ENCODE measurements at places on chromosomes 5 and 9. TPM values are rescaled to one million over a fixed set of nuclear protein-coding genes. Genes with fewer than 3 reads are reported as not detected.

HBEGF gene
- total RNA-seq = 10.1 TPM

DNA sequence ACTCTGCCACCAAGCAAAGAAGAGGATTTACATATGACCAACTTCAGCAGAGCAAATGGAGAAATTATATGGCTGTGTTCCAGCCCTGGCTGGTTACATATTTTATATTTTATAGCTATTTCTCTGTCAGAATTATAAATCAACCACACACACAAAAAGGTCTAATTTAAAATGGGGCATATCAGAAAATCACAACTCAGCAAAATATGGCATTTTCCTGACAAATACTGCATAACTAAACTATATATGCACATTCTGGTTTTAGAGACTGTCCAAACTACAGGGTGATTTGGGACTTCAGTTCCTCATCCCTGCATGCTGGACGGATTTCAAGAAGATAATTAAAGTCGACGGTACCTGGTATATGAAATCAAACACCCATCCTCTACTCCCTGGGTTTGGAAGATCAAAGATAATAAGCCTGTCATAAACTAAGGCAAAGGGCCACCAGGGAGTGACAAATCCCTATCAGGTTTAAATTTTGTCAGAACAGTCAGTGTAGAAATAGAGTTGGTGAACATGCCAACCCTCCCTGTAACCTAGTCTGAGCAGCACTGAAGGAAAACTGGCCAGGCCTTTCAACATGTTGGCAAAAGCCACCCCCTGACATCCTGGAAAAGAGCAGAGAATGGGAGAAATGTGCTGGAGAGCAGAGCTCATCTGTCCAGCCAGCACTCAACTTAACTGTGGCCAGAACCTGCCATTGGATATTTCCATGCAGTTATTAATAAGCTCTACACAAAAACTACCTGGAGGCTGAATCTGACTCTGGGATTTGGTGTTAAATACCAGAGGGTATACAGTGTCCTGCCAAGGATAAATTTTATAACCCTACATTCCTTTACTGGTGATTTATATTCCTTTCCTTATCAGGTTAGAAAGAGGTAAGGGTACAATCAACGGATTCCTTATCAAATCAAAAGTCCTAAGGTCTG lies 235.7 kb downstream of the ENC1 start:
- no peak for DNase-seq

PIGO gene
- 17.3 TPM for total RNA-seq

DNA sequence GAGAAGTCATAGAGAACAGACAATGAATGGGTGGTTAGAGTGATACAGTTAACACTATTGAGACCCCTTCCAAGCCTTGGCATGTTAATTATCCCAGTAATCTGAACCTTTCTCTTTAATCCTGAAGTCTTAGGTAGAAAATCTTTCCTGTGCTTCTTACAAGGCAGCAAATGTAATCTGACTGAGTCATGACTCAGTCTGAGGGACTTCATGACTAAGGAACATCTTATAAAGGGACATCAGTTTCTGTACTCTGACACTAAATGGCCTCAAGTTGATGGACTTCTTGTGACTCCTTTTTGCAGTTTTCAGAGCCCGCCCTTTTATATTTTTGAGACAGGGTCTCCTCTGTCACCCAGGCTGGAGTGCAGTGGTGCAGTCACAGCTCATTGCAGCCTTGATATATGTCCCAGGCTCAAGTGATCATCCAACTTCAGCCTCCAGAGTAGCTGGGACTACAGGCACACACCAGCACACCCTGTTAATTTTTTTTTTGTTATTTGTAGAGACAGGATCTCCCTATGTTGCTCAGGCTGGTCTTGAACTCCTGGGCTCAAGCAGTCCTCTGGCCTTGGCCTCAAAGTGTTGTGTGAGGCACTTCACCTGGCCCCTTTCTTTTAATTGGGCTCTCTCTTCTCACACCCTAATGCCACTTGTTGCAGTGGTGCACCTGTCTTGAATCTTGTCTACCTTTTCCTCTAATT lies 9.5 kb downstream of the EXOSC3 start:
- DNase-seq = no peak

GRCh38 chr9:105054491-105054890 lies 126.5 kb upstream of the ABCA1 start:
- peak; percentile 52 for DNase-seq

PCDHGA5 gene
- total RNA-seq = 2.2 TPM

ZBED3 gene
- 0.68 TPM for total RNA-seq

All from myocyte (in vitro differentiated cells).